ENCODE measurements at places on chromosomes 1 and 21.

DNA sequence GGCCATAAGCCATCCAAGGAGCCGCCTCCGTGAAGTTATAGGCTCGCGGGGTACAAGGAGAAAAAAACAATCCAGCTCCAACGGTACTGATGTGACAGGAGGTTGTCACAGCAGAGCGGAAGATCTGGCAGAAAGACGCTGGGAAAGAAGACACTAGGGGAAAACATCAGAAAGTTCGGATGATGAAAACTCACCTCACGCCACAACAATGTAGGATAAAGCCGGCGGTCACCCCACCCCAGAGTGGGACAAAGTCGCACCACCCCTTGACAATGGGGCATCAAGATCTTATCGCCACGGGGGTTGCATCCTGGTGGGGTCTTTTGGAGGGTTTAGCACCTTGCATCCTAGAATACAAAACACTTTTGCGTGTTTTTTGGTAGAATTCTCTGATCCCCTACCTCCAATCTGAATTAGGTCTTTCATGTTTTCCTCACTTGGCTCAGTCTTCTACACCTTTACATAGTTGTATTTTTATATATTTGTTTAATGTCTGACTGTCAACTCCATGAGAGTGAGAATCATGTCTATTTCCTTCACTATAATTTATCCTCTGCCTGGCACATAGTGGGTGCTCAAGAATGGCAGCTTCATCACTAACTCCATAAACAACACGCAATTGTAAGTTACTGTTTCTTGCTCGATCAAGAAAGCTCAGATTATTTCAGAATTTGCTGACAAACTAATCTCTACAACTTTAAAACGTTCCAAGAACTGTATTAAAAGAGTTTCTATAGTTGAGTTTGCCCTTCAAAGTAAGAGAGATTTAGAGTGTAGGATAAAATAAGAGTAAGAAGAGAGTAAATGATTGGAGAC lies 611 bp upstream of the ZSWIM5 start:
- no peak for DNase-seq

- no peak for DNase-seq
Observed at GRCh38 chr1:82472489-82473131, 671.9 kb downstream of the ADGRL2 start.

- no peak for DNase-seq
Observed at GRCh38 chr1:115076384-115076915, 12.9 kb downstream of the TSPAN2 start.

- DNase-seq: no peak
Observed at GRCh38 chr1:64881281-64881680, 85.1 kb downstream of the JAK1 start.

DNA sequence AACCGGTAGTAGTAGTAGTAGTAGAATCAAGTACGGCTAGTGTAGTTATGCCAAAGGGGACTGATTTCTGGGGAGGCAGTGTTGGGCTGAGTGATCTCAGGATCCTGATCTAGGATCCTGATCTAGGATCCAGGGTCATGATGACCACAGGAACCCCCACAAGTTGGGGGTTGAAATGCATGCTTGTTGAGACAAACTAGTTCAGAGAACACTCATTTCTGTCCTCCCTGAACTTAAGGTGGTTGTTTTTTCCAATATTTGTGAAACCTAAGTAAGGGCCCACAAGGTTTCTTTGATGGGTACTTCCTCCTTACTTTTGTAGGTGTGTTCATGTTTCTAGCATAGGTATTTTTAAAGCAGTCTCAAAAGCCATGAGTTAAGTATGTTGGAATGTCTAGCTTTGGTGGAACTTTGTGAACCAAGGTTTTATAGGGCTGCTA lies 33.9 kb upstream of the PDC start:
- no peak for DNase-seq

- DNase-seq: no peak
Observed at GRCh38 chr1:226994586-226995364, 54.7 kb downstream of the COQ8A start.

DNA sequence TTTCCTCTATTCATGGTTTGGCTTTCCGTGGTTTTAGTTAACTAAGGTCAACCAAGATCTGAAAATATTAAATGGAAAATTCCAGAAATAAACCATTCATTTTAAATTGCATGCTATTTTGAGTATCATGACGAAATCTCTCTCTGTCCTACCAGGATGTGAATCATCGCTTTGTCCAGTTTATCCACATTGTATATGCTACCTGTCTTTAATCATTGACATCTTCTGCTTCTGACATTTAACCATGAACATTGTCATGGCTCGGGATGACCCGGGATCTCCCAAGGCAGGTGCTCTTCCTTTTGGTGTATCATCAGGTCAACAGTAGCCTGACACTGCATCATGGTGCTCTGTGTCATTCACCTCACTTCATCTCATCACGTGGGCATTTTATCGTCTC lies 125.5 kb upstream of the HNRNPU start:
- no peak for DNase-seq
